ENCODE measurements at places on chromosomes 16 and 17.

- no peak for DNase-seq
These were observed 78.5 kb upstream of the ELAC2 start for GRCh38 chr17:13096291-13096690.

- no peak for DNase-seq
These were observed 102.5 kb upstream of the TMEM97 start for GRCh38 chr17:28216528-28216927.

GRCh38 chr17:46952115-46952514, 26.9 kb downstream of the RPRML start:
- DNase-seq, result no peak

- no peak for DNase-seq
These were observed 11.0 kb downstream of the ENDOV start for GRCh38 chr17:80425835-80426426.

DNA sequence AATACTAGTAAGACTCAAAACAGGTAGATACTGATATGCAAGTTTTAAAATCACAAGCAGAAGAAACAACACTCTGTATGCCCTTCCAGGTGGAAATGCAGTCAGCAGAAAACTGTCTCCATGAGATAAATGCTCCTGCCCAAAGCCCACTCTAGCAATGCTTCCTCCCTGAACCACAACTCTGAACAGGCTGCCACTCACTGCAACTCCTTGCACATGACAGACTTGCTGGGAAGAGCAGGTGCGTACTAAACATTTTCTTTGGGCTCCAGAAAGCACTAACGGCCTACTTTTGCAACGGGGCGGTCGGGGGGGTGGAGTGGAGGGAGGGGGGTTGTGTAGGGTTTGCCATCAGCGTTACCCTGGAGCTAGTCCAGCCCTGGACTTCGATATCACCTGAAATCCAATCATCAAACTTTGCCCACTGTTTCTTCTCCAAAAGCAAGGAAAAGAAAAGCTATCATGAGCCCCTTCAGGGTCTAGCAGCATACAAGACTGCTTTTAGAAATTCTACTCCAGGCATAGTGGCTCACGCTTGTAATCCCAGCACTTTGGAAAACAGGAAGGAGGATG, 46.1 kb downstream of the ANKRD11 start:
- no peak for DNase-seq

DNA sequence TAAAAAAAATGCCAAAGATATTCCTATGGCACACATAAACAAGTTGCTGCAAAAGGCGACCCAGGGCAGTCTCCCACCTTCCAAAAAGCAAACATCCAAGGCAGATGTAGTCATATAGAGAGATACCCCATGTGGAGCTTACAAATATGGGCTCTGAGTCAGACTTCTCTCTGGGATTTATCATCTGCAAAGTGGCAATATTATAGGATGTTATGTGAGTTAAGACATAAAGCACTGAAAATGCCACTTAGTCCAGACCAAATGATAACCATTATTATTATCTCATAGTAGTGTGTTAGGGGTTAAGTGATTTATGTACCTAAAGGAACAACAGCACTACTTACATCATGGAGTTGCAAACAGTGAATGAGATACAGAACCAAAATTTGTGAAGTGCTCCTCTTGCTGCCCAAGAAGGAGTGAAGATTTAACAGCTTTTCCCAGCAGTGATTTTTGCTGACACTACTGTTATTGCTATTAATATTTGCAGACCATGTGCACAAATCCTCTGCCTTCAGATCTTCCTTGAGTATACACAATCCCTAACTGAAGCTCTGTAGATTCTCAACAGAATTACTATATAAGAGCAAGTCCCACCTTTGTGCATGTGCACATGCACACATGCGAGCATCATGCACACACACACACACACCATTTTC, 560.0 kb upstream of the SALL1 start:
- no peak for DNase-seq

GRCh38 chr17:32261417-32261736, 4.3 kb upstream of the RHBDL3 start:
- no peak for DNase-seq

DNA sequence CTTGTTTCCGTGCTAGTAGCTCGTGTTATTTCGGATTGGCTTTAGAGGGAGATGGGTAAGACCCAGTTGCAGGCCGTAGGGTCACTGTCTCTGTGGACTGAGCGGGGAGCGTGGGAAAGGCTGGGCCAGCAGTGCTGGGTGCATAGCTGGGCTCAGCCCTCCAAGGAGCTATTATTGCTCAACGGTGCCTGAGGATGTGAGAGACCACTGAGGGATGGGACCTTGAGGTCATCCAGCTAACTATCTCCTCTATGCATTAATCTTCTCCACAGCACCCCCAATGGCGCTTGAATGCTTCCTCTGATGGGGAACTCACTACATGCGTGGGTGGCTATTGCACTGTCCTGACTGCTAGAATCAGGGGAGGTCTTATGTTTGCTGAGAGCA, 126.1 kb upstream of the FOXF1 start:
- no peak for DNase-seq

DNA sequence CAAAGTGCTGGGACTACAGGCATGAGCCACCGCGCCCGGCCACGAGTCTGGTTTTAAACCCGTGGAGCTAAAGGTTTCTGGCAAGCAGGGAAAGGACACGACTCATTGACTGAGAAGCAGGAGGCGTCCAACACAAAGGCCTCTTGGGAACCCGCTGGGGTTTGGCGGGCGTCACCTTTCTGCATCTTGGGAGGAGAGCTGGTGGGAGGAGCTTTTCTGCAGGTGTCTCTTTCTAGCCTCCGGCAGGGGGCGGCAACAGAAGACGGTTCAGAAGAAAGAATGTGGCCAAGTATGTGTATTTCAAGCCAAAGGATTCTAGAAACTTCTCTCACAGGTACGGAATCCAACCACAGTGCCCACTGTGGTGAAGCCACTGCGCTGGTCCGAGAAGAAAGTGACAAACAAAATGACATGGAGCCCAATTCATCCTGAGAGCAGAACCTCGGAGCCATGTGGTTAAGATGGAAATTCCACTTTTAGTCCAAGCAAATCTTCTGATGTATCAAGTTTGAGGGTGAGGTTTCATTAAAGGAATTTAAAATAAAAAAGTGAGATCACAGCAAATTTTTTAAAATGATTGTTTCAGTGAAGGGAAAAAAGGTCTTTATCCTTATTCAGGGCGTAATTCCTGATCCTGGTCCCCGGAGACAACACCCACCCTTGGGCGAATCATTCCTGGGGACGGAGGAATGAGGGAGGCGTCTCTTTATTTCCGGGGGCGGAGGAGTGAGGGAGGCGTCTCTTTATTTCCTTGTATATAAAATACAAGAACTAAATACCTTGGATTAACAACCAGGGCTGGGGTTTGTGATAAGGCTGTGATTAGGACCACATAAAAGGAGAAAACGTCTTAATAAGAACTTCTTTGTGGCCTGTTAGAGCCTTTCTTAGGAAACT, 97.6 kb downstream of the MRM3 start:
- DNase-seq, result peak; percentile 37

GRCh38 chr17:21296097-21297025, 11.8 kb downstream of the MAP2K3 start:
- DNase-seq, result no peak

- DNase-seq, result no peak
These were observed 27.6 kb downstream of the FCSK start for GRCh38 chr16:70481929-70482536.

- DNase-seq, result no peak
These were observed 29.5 kb upstream of the MYO15B start for GRCh38 chr17:75557852-75558665.

GRCh38 chr17:81715107-81715871, 3.2 kb downstream of the SLC25A10 start:
- DNase-seq, result no peak

GRCh38 chr17:70049801-70050591, 25.0 kb upstream of the KCNJ16 start:
- no peak for DNase-seq

DNA sequence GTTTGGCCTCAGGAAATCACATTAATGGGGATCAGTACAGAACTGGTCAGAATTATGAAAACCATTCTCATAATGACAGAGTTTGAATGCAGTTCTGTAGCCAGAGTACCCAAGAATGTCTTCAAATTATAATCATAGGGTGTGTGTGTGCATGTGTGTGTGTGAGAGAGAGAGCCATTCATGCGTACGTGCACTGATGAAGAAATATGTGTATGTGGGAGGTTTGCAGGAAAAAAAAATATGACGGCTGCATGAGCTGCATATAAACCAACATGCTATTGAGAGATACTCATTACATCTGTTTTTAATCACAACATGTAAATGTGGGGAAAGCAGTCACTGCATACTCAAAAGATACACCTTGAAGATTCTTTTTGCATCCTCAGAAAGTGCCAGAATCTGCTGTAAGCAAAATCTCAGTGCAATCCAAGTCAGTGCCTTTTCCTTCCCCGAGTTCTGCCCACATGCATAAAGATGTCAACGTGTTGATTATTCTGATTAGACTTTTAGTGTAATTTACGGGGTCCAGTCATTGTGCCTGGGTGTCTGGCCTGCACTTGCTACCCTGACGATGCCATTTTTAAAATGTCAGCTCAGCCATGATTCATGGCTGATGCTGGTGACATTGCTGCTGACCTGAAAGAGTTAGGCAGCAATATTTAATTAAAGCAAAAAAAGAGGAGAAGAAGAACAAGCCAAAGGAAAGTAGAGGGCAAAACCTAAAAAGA, 378.7 kb upstream of the ZFHX3 start:
- DNase-seq, result no peak

DNA sequence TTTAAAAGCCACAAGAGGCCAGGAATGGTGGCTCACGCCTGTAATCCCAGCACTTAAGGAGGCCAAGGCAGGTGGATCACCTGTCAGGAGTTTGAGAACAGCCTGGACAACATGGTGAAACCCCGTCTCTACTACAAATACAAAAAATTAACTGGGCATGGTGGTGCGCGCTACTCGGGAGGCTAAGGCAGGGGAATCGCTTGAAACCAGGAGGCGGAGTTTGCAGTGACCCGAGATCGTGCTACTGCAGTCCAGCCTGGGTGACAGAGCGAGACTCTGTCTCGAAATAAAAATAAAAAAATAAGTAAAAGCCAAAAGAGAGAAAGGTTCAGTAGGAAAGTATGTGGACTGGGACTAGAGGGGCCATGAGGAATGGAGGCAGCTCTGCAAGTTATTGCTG, 13.1 kb upstream of the ITGAL start:
- no peak for DNase-seq

DNA sequence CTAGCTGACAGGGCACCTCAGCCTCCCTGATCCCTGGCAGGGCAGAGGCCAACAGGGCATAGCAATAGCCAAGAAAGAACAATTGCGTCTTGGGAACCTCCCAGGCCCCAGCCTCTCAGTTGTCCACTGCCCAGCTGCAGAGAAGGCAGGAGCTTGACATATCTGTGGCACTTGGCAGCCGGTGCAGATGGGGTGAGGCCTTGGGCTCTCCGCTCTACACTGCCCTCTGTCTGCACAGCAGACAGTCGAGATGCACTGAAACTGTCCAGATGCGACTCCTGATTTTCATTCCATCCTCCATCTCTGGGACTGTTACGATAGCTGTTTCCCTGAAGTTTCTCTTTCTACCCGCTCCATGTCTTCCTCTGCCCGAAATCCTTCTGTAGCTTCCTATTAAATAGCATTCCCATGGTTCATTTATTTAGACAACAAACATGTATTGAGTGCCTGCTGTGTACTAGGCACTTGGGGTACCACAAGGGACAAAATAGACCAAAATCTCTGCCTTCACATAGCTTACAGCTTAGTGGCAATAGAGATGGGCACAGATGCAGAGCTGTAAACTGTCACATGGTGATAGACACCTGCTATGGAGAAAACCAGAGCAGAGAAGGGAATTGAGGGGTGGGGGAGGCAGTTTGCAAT, 3.3 kb downstream of the POLR3E start:
- DNase-seq, result peak; percentile 43

Data from naive thymus-derived CD4-positive, alpha-beta T cell (primary cell).